HFF-Myc (cell line): ENCODE measurements at places on chromosomes 4 and X.

DNA sequence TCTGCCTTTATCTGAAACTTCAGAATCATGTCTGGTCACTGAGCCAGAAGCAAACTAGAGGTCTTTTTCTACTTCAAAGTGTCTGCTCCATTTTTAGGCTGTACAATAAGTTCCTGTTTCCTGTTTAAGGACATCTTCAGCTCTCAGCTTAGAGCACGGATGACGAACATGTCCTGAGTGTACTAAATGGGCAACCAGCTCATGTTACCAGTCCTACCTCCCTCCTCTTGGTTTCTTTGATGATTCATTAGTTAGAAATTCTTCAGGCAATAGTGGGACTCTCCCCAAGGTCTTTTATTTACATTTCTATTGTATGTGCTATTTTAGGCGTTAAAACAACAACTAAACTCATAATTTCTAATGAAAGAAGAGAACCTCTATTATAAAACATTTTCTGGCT lies 58.0 kb downstream of the ENPEP start:
- DNase-seq, result peak; percentile 87

- no peak for DNase-seq
These were observed 2.1 kb downstream of the BRWD3 start for GRCh38 chrX:80807606-80807991.

- no peak for DNase-seq
These were observed 430.1 kb downstream of the GABRG1 start for GRCh38 chr4:45693746-45694145.

DNA sequence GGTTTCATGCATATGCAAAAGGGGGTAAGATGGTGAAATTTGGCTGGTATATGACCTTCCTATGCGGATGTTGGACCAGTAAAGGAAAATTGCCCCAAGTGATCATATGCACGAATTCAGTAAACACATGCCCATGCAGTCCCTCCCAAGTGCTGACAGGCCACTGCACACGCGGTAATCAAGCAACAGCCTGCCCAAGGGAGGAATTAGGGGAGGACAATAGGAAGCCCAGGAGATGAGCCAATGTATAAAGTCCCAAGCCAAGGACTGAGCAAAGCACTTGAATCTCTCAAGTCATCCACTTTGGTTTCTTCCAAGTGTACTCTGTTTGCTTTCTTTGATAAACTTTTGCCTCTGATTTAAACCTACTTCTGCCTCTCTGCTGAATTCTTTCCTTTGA lies 21.1 kb downstream of the MAGEB16 start:
- no peak for DNase-seq

GRCh38 chr4:17323554-17324385 lies 188.1 kb downstream of the QDPR start:
- DNase-seq, result peak; percentile 50

DNA sequence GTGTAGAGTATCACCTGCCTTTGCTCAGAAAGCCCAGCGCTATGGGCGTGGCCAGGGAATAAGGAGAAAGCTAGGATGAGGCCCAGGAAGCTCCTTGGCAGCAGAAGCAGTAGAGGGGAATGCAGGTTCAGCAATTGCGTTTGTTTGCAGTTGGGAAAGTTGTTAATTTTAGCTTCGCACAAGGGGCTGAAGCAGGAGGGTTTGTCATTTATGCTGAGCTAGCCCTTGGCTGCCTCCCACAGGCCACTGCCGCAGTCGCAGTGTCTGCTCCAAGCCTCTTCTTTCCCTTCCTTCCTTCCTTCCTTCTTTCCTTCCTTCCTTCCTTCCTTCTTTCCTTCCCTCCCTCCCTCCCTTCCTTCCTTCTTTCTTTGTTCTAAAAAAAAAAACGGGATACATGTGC lies 21.5 kb downstream of the FRMPD3 start:
- no peak for DNase-seq

- DNase-seq, result no peak
These were observed 7.3 kb downstream of the FAM241A start for GRCh38 chr4:112152521-112152920.

DNA sequence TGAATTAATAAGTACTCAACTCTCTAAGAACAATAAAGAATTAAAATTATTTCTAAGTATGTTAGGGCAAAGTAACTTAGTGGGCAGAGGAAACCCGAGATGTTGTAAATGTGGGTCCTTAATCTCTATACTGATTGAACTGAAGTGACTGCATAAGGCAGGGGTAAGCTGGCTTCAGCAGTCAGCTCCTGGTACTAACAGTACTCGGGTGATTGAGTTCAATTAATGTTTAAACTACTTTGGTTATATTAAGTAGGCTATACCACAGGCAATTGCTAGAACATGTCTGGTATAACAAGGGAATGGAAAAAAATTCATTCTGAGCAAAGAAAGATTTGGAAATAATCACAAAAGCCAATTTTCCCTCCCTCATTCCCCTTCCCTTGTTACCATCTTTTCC lies 90.7 kb downstream of the LNX1 start:
- no peak for DNase-seq

- no peak for DNase-seq
These were observed 41.8 kb upstream of the MAML3 start for GRCh38 chr4:140195806-140196205.

DNA sequence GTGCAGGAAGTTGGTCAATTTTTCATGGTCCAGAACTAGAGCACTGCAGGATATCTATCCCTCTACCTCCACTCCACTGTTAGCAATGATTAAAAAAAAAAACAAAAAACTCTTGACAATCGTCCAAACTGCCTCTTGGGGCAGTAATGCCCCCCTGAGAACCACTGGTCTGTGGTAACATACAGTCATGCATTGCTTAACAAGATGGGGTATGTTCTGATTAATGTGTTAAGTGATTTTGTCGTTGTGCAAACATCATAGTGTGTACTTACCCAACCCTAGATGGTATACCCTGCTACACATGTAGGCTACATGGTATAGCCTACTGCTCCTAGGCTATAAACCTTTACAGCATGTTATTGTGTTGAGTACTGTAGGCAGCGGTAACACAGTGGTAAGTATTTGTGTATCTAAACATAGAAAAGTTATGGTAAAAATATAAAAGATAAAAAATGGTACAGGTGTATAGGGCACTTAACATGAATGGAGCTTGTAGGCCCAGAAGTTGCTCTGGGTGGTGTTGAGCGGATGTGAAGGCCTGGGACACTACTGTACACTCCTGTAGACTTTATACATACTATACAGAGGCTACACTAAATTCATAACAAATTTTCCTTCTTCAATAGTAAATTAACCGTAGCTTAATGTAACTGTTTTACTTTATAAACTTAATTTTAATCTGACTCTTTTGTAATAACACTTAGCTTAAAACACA lies 34.1 kb downstream of the ART3 start:
- no peak for DNase-seq

DNA sequence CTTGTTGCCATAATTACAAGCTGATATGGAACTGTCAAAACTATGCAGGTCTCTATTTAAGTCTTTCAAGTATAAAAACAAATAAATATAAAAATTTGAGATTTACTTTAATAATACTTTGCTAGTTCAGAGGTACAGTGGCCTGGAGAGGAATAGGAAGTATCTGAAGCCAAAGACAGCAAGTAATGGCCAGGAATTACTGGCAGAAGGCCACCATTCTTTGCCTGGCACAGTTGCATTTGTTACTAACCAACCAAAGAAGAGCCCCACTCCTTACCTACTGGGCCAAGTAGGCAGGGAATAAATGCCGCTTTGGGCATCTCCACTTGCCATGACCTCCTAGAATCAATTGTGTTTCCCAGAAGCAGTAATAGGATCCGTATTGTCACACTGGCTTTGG lies 13.8 kb upstream of the ADAMTS3 start:
- no peak for DNase-seq

GRCh38 chr4:1255151-1255550 lies 6.2 kb upstream of the CTBP1 start:
- no peak for DNase-seq

DNA sequence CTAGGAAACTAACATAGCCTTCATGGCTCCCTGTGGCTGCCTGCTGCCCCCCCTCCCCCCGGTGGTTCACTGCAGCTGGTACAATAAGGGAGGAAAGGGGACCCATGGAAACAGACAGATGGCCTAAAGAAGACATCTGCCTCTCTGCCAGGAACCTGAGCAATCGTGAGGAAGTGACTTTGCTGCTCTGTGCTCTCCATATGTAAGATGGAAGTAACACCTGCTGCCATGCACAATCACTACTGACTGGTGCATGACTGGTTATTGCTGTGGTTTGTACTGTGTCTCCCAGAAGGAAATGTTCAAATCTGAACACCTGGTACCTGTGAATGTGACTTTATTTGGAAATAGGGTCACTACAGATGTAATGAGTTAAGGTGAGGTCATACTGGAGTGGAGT lies 43.6 kb downstream of the CD99L2 start:
- DNase-seq, result no peak

GRCh38 chr4:124685851-124686250 lies 26.7 kb downstream of the ANKRD50 start:
- no peak for DNase-seq

DNA sequence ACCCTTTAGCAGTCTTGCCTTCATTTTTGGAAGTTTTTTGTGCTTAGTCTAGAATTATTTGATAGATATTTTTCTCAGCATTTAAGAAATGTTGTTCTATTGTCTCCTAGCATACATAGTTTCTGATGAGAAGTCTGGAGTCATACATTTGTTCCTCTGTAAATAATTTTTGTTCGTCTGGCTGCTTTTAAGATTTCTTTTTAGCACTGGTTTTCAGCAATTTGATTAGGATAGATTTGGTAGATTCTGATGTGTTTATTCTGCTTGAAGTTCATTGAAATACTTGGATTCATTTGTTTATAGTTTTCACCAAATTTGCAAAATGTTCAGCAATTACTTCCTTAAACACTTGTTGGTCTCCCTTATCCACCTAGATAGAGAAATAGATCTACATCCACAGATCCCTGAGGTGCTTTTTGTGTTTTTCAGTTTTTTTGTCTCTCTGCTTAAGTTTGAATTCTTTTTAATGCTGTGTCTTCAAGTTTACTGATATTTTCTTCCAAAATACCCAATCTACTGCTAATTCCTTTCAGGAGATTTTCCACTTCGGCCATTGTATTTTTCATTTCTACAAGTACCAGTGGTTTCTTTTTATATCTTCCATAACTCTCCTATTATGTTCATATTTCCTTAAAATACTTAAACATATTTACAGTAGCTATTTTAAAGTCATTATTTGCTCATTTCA lies 64.9 kb downstream of the ABLIM2 start:
- DNase-seq, result no peak

DNA sequence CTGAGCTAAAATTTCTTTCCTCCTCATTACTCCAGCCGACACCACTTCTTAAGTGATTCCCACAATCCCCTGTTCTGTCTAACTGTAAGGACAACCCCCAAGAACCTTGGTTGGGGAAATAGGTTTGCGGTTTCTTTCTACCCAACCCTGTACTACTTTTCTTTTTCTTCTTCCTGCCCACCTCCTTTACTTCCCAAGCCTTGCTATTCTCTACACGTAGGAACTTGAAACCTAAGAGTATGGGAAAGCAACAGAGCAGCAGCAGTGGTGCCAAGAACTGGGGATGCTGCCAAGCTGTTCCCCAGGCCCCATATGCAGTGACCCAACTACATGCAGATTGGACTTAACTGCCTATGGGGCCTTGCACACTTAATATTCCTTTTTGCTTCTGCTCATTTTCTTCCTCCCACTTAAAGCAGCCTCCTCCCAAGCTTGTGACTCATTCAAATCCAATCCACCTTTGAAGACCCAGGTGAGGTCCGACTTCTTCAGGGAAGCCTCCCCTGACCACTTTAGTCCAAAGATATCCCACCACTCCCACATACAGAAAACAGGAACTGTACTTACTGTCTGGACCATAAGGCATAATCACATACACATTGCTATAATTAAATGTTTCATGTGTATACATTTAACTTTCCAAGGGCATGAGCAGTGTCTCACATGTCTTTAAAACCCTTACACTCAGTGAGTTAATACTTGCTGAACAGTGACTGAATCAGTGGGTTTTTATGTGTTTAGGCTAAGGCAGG lies 1.7 kb downstream of the FAM120C start:
- DNase-seq, result no peak

- no peak for DNase-seq
These were observed 129.3 kb downstream of the CPEB2 start for GRCh38 chr4:15131551-15131950.

- no peak for DNase-seq
These were observed 2.5 kb downstream of the CCDC110 start for GRCh38 chr4:185468999-185469398.

GRCh38 chr4:24917076-24917856 lies 4.4 kb upstream of the CCDC149 start:
- no peak for DNase-seq

DNA sequence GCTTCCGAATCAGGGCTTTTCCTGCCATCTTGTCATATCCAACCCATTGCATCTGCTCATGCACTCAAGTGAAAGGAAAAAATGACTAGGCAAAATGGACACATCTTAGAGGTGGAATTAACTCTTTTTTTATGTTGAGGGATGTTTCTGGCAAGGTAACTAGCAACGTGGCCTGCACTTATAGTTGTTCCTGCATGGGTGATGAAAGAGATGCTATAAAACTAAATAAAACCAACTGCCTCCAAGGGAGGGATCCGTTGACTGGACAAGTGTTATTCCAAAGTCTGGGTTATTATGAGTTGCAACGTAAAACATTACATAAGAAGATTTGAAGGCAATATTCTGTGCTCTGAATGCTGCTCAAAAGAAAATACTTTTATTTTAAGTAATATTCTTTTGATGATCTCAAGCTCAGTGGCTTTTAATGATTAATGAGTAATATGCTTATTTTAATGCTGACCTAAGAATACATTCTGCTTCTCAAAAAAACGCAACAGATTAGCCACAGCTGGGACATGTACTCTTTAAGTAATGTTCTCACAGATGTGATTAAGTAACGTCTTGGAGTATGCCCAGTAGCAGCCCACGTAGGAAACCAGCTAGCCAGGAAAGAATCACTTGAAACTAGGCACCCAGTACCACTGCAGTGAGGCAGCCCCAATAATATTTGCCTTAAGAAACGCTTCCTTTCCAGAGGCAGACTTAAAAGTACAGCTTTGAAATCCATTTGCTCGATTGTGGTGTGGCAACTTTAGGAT lies 27.4 kb downstream of the KLF3 start:
- DNase-seq, result no peak

GRCh38 chr4:82868572-82868971 lies 22.4 kb downstream of the SEC31A start:
- no peak for DNase-seq

- DNase-seq, result no peak
These were observed 280.5 kb upstream of the EDA2R start for GRCh38 chrX:66919280-66919832.

GRCh38 chr4:5747738-5748375 lies 36.9 kb downstream of the EVC start:
- peak; percentile 85 for DNase-seq

DNA sequence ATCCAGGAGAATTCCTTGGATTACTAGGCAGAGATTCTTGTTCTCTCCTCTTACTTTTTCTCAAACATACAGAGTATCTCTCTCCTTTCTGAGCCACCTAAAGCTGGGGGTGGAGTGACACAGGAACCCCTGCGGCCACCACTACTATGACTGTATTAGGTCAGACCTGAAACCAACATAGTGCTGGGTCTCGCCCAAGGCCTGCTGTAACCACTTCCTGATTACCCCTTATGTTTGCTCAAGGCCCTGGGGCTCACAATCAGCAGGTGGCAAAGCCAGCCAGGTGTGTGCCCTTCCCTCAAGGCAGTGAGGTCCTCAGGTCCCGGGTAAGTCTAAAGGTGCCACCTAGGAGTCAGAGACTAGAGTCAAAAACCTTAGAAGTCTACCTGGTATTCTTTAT lies 166.4 kb downstream of the PARM1 start:
- no peak for DNase-seq
